ENCODE measurements at places on chromosomes 11 and 22. TPM values are rescaled to one million over a fixed set of nuclear protein-coding genes. Genes with fewer than 3 reads are reported as not detected.
A peak's percentile ranks its signal among the peaks of the same experiment; 100 is the strongest.

TMEM121B gene
- 0.97 TPM for total RNA-seq

DNA sequence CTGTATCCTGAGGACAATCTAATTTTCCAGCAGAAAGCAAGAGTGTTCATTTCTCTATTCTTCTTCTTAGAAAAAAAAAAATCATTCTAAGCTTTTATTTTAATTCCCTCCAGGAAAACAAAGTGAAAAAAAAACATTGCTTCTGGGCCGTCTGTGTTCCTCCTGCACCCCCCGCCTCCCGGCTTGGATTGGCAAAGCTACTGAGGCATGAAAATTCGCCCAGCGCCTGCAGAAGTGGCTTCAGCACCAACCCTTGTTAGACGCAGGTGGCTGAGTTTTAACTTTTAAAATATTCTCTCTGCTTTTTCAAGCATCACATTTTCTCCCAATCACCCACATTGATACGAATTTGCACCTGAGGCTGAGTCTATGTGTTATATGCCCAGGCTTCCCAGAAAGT lies 401.6 kb downstream of the BRD1 start:
- no peak overlapping the region for H3K4me3 ChIP-seq
- H3K36me3 ChIP-seq = no peaks in the 10 kb centered on the region
- DNase-seq = no peak
- no peaks in the 10 kb centered on the region for H3K27me3 ChIP-seq
- H3K27ac ChIP-seq = no peak overlapping the region

- no peaks in the 10 kb centered on the region for H3K4me1 ChIP-seq
- H3K27me3 ChIP-seq = no peaks in the 10 kb centered on the region
- H3K4me3 ChIP-seq = no peak overlapping the region
- DNase-seq = no peak
- no peaks in the 10 kb centered on the region for H3K36me3 ChIP-seq
Observed at GRCh38 chr22:45465633-45466032, 37.0 kb upstream of the FBLN1 start.

DNA sequence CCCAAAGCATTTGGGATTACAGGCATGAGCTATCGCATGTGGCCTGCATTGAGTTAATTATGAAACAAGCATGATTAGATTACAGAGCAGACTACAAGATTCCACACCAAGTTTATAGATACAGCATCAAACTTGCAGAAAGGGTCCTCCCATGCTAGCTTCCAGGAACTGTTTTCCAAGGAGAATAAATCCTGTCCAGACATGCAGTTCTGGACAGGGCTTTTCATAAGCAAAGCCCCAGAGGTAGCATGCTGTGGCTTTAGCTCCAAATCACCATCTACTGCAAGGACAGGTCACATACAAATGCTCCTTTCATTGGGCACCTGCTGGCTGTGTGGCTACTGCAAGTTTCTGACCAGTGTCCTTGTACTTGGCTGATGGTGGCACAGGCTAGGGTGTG lies 57.1 kb downstream of the HIRA start:
- peaks cover 92% of the 10 kb centered on the region for H3K36me3 ChIP-seq
- no peak overlapping the region for H3K4me3 ChIP-seq
- H3K4me1 ChIP-seq = no peaks in the 10 kb centered on the region
- DNase-seq = no peak
- no peak overlapping the region for H3K27ac ChIP-seq
- H3K27me3 ChIP-seq = no peaks in the 10 kb centered on the region

DNA sequence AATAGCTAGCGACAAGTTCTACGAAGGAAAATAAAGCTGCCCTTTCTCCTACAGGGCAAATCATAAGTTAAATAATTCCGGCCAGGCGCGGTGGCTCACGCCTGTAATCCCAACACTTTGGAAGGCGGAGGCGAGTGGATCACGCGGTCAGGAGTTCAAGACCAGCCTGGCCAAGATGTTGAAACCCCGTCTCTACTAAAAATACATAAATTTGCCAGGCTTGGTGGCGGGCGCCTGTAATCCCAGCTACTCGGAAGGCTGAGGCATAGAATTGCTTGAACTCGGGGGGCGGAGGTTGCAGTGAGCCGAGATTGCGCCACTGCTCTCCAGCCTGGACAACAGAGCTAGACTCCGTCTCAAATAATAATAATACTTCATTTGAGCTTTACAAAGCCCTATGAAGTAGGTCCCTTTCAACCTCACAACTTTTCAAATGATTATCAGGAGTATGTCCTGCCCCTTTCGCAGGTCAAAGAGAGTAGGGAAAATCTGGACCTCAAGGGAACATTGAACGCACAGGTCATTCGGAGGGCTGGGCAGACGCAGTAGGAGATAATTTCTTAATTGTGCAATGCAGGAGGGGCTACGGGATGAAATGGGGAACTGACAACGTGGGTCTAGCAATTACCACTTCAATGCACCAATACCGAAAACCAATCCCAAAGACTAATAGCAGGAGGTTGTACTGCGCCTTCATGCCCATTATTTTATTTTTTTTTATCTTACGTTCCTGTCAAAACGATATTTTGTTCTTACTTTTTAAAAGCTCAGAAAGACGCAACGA lies 590 bp downstream of the COMMD9 start:
- no peaks in the 10 kb centered on the region for H3K27me3 ChIP-seq
- peak overlapping the region; percentile 94 for H3K4me3 ChIP-seq
- H3K36me3 ChIP-seq = no peaks in the 10 kb centered on the region
- H3K4me1 ChIP-seq = peaks cover 25% of the 10 kb centered on the region
- no peak for DNase-seq

NAALAD2 gene
- total RNA-seq = 1.6 TPM

GRCh38 chr11:2398664-2399355 lies 1.7 kb upstream of the TSSC4 start:
- H3K36me3 ChIP-seq = peaks cover 66% of the 10 kb centered on the region
- H3K27me3 ChIP-seq = no peaks in the 10 kb centered on the region
- peaks cover 28% of the 10 kb centered on the region for H3K4me1 ChIP-seq

Measured in lower lobe of right lung (tissue), 2 donors.